ENCODE measurements at places on chromosomes 7 and 10. TPM values are rescaled to one million over a fixed set of nuclear protein-coding genes. Genes with fewer than 3 reads are reported as not detected.

Gene AMPH
- total RNA-seq, result 0.86 TPM

Gene TBXAS1
- not detected for total RNA-seq

Gene IKZF1
- not detected for total RNA-seq

Gene ZNF488
- total RNA-seq, result not detected

Gene PIK3CG
- total RNA-seq, result 0.64 TPM
